ENCODE measurements at places on chromosomes 6 and 20.

- DNase-seq: peak; percentile 78
These were observed 25.3 kb upstream of the TOP1 start for GRCh38 chr20:41003143-41003935.

GRCh38 chr6:106085692-106085983, 498 bp upstream of the PRDM1 start:
- no peak for DNase-seq

DNA sequence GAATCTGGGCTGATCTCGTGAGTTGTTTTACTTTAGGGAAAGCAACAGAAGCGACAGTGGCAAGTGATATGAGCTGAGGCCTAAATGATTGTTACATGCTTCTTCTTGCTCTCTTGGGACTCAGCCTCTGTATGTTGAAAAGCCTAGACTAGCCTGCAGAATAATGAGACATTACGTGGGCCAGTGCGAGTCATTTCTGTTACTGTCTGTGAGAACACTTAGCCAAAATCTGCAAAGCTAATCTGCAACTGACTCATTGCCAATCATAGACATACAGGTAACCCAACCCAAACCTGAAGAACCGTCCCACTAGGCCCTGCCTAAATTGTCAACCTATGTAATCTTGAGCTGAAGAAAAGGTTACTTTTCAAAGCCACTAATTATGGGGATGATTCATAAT, 77.4 kb upstream of the F13A1 start:
- DNase-seq: no peak

- DNase-seq: no peak
These were observed 11.8 kb downstream of the SRC start for GRCh38 chr20:37357481-37358365.

GRCh38 chr6:112189494-112189893, 64.9 kb downstream of the LAMA4 start:
- no peak for DNase-seq

- DNase-seq: no peak
These were observed 536.0 kb downstream of the RFPL4B start for GRCh38 chr6:112883095-112883494.

All from NCI-H510A treated with DMSO at 0.1 percent for 48 hours (cell line).